ENCODE measurements at places on chromosomes 16 and 17.

- DNase-seq: no peak
These were observed 24.5 kb upstream of the SUPT4H1 start for GRCh38 chr17:58376472-58377000.

GRCh38 chr16:86756882-86757703, 178.7 kb downstream of the FOXL1 start:
- no peak for DNase-seq

DNA sequence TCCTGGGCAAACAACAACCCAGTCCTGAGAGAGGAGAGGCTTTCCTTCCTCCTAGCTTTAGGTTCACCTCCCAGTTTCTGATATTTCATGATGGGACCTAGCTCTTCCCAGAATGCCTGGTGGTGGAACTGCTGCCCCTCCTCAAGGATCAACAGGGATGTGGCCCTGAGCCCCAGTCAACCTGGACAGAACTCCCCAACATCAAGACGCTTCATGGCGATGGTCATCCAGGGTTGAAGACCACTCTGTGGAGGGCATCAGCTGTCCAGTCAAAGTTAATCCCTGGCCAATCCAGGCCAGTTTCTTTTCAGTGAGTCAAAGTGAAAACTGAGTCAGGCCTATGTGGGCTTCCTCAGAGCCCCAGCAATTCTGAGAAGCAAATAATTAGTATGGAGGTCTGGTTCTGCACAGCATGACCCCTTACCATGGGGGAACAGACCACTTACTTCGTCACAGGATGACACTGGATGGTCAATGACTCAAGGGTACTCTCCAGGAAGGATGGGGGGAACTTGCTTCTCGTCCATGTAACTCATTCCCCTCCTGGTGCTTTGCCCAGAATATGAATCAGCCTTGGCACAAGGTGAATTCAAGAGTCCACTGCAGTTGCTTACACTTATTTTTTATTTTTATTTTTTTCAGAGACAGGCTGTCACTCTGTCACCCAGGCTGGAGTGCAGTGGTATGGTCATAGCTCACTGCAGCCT, 14.7 kb upstream of the XYLT2 start:
- no peak for DNase-seq

DNA sequence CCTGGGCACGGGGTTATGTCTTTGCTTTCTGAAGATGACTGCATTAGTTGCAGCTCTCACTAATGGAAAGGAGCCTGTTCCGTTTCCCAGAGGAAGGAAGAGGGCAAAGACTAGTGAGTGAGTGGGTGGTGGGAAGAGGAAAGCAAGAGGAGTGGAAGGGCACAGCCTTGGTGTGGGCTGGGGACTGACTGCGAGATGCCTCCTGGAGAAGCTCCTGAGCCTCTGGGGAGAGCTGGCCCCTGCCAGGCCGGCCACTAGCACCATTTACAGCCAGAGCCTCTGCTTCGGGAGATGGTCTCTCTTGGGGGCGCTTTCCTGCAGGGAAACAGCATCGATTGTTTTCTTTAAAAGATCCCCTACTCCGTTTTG, 825 bp upstream of the RHBDL3 start:
- DNase-seq: no peak

- peak; percentile 13 for DNase-seq
These were observed 115.2 kb upstream of the NETO2 start for GRCh38 chr16:47258874-47259461.

DNA sequence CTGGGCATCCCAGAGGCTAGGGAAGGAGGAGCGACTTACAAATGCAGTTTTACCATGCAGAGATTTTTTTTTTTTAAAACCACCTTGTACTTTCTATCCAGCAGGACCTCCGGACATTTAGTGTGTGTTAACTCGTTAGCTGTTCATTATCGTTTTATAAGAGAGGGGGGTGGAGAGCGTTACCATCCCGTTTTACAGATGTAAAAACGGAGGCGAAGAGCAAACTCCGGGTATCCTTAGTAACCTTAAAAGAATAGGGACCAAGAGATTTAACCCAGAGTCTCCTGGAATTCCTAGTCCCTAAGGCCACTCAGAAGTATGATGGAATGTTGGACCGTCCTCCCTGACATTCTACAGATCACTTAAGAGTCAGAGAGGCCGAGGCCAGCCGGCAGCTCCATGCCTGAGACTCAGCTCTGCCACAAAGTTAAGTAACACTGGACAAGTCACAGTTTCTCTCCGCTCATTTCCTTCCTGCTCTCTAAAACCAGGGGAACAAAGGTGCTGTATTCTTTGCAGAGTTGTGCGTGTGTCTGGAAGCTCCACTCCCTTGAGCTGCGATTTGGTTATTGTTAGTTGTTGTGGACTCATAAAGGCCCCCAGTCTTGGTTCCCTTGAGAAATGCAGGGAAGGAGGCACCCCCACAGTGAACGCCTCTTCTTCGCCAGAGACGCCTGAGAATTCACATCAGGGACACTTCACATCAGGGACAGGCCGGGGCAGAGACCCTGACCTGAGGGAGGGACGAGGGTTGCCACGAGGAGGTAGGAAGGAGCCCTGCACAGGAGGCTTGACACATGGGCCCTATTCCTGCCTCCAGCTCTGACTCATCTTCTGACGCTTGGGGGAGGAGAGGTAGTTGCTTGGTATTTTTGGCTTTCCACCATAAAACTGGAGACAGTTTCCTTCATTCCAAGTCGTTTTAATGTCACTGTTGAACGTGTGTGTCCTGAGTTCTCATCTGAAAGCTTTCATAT, 1.2 kb downstream of the DUSP14 start:
- DNase-seq: peak; percentile 65

DNA sequence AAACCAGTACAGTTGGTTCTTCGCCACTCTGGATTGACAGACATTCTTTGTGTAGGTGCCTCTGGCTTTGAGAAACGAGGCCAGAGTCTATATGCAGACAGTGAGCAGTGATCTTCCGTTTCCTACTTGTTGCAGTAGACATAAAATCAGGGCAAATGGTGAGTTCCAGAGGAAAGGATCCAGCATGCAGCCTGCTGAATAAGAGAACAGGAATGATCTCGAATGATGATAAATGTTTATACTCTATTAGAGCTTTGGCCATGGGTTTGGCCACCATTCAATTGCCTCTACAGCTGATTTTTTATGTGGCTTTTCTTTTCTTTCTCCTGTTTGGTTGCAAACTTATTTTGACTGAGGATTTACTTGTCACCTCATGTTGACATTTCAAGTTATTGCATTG, 286.7 kb downstream of the IRX3 start:
- no peak for DNase-seq

DNA sequence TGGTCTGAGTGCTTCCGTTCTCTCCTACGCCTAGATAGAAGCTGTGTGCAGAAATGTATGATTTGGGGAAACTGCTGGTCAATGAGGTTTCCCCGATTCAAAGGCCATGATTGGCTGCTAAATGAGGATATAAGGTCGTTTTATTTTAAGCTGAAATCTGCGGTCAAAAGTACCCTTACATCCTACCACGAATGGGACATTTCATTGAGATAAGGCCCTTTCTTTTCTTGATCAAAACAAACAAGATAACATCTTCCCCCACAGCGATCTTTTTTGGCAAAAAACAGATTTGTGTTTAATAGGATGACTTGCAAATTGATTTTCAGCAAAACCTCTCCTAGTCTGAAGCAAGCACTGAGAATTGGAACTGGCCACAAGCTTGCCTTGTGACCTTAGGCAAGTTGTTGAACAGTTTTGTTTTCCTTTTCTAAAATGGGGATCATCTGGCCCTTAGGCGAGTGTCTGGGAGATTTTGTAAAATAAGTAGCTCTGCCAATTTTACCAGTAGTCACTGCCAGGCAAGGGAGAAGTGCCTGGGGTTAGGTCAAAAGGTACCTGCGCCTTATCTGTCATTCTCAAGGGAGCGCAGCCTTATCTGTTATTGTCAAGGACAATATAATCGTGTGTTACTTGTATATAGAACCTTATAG, 635 bp downstream of the SCPEP1 start:
- peak; percentile 47 for DNase-seq

DNA sequence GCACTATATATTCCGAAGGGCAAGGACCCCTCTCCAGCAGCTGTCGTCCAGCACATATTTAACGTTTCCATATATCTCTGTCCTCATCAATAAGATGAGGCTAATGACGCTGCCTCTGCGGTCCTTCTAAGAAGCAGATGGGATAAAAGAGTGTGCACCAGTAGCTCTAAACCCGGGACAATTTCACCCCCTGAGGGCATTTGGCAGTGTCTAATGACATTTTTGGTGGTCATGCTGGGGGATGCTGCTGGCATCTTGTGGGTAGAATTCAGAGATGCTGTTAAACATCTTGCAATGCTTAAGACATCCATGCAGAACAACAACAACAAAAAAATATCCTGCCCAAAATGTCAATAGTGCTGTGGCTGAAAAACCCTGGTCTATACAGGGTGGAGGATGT, 372.9 kb downstream of the CDH13 start:
- DNase-seq: no peak

DNA sequence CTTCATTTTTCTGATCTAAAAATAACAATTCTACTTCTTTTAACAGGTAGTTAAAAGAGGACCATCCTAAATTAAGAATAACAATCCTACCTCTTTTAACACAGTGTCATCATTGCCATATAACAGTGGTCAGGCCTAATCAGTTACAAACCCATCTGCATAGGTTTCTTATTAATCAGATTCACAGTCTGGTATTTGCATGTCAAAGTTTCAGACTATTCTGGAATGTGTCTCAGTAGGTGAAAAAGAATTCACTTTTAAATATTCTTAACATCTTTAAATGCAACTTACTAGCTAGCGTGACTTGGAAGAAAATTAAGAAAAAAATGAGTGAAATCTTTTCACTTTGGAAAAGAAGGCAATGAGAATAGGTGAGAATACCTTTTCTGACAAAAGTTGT, 6.8 kb upstream of the KRT12 start:
- DNase-seq: no peak

GRCh38 chr16:5882087-5882640, 784.6 kb upstream of the EEF2KMT start:
- no peak for DNase-seq

GRCh38 chr17:41966463-41967140, at the start of gene CNP:
Gene CNP (plus strand): TSS chr17:41966795. CDS start chr17:41966885, 90 bp downstream.
- peak; percentile 79 for DNase-seq

DNA sequence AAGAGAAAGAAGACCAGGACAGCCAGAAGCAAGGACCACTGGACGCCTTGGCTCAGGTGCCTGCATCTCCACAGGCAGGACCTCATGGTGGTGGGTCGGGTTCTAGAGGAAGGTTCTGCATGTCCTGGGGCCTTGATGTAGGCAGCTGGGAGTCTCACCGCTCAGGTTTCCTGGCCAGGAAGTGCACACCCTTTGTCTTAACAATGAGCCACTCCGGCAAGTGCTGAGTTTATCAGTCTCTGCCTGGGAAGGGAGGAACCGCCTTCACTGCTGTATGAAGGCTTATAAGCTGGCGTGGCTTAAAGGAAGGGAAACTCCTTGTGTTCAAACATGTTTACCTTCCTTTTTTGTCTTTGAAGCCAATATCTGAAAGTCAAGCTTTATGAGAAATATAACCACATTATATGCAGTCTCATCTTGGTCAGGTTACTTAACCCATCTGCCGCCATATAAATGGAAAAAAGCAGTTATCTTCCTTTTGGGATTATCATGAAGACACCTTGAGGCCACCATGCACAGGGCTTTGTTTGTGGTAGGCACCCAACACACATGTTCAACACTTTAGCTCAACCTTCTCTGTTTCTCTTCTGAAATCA, at the start of gene ST6GALNAC1:
Gene ST6GALNAC1 (minus strand): TSS at position 205 of the 596 bp plus-strand sequence. CDS start 119 bp downstream, at position 86.
- no peak for DNase-seq

DNA sequence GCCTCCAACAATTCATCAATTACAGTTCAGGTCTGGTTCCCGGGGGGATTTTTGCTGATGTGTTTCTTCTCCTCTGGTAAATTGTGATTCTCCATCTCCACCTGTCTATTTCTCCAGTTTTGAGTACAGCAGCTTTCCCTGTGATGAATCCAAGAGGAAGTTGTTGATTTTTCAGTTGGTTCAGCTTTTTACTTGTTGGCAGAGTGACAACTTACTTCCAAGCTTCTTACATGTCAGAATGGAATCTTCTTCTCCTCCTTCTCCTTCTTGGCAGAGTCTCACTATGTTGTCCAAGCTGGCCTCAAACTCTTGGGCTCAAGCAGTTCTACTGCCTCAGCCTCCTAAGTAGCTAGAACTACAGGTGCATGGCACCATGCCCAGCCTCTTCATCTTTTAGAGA, 33.4 kb upstream of the TMEM92 start:
- no peak for DNase-seq

GRCh38 chr16:83967838-83968305, at the start of gene NECAB2:
Gene NECAB2 (plus strand): TSS chr16:83968244. CDS start chr16:83968649, 405 bp downstream.
- peak; percentile 29 for DNase-seq

- no peak for DNase-seq
These were observed 1301.0 kb upstream of the CDH8 start for GRCh38 chr16:63337264-63337663.

DNA sequence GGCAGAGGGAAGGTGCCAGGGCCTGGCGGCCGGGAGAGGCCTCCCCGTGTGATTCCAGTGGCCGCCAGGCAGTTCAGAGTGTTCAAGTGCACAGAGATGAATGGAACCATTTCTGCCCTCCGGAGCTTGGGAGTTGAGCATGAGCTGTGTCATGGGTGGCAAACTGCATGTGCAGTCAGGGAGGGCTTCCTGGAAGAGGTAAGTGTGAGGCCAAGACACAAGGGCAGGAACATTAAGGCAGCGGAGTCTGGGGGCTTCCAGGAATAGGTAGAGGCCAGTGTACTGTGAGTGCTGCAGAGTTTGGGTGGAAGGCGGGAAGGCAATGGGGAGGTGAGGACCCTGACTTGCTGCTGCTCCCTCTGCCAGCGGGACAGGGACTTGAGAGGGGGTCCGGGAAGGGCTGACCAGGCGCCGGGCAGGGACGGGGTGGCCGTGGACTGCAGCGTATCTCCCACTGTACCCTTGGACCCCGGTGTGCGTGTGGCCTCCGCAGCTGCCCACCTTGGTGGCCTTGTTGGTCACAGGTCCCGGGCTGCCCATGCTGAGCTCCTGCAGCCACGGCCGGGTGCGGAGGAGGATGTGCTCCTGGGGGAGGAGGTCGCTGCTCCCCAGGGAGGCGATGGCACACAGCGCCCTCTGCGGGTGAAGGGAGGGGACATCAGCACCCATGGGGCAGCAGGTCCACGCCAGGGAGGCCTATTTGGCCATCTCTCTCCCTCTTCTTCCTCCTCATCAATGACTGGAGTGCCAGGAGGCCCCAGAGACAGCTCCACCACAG, 7.5 kb upstream of the CEP131 start:
- no peak for DNase-seq

GRCh38 chr16:5026664-5027063, 7.1 kb downstream of the NAGPA start:
- DNase-seq: no peak

Measured in cerebellar cortex (tissue), 1 donor.